ENCODE measurements at places on chromosomes 6 and 20. TPM values are rescaled to one million over a fixed set of nuclear protein-coding genes. Genes with fewer than 3 reads are reported as not detected.

The SLC35B3 gene
- 9.9 TPM for total RNA-seq

GRCh38 chr6:6946206-6947155 is 161.3 kb upstream of the RREB1 start:
- no peak overlapping the region for H3K27ac ChIP-seq
- H3K4me3 ChIP-seq = no peak overlapping the region
- H3K36me3 ChIP-seq = peaks cover 2% of the 10 kb centered on the region
- no peak for DNase-seq
- no peaks in the 10 kb centered on the region for H3K27me3 ChIP-seq

DNA sequence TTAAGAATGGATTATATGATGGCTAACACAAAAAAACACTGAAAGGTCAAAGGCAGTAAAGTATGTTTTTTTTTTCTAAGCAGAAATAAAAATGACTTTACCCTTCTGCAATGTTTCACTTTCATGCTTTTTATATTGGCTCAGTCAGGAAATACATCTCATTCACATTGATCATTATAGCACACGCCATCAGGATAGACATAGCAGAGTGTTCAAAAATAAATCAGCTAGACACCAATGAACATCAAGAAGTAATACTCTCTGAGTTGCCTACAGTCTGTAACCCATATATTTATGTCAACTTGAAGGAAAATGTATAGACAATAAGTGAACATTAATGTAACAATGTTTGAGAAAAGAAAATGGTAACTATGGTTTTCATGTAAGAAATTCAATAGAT is 535.2 kb upstream of the EPHA7 start:
- no peak for DNase-seq
- no peaks in the 10 kb centered on the region for H3K27me3 ChIP-seq
- H3K27ac ChIP-seq = no peak overlapping the region
- H3K4me3 ChIP-seq = no peak overlapping the region

GRCh38 chr20:38000293-38000692 is 33.0 kb downstream of the TTI1 start:
- peaks cover 27% of the 10 kb centered on the region for H3K36me3 ChIP-seq
- no peak overlapping the region for H3K27ac ChIP-seq
- no peak overlapping the region for H3K4me3 ChIP-seq

DNA sequence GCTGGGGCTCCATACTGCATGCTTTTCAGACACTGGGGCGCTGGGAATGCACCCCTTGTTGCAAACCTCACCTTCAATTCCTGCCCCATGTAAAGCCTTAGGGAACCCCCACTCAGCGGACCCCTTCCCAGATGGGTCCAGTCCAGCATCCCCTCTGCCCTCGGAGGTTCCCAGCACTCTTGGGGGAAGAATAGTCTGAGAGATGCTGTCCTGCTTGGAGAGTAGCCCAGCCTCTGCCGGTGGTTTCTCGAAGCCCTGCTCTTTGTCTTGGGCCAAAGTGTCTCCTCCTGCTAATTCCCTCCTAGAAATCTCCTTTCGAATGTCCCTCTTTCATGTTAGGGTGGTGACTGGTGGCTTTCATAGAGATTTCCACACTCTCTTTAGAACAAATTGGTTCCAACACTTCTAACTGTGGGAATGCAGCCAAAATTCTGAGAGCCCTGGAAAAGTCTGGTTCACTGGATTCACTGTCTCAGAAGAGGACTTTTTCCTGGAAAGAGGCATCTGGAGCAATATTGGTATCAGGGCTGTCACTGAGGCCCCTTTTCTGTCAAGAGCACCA is 24.9 kb upstream of the SULF2 start:
- H3K36me3 ChIP-seq = no peaks in the 10 kb centered on the region
- no peaks in the 10 kb centered on the region for H3K4me1 ChIP-seq
- H3K4me3 ChIP-seq = no peak overlapping the region
- H3K27ac ChIP-seq = no peak overlapping the region
- peaks cover 29% of the 10 kb centered on the region for H3K27me3 ChIP-seq
- DNase-seq = no peak

- no peaks in the 10 kb centered on the region for H3K4me1 ChIP-seq
- DNase-seq = no peak
- H3K36me3 ChIP-seq = no peaks in the 10 kb centered on the region
- H3K4me3 ChIP-seq = no peak overlapping the region
- H3K27me3 ChIP-seq = no peaks in the 10 kb centered on the region
- no peak overlapping the region for H3K27ac ChIP-seq
Observed at GRCh38 chr6:95866732-95867131, 149.0 kb upstream of the FUT9 start.

GRCh38 chr20:48186447-48186846 is 401.2 kb upstream of the SULF2 start:
- H3K4me1 ChIP-seq = no peaks in the 10 kb centered on the region
- H3K27ac ChIP-seq = no peak overlapping the region
- H3K4me3 ChIP-seq = no peak overlapping the region
